ENCODE measurements at places on chromosomes 1 and 21.

DNA sequence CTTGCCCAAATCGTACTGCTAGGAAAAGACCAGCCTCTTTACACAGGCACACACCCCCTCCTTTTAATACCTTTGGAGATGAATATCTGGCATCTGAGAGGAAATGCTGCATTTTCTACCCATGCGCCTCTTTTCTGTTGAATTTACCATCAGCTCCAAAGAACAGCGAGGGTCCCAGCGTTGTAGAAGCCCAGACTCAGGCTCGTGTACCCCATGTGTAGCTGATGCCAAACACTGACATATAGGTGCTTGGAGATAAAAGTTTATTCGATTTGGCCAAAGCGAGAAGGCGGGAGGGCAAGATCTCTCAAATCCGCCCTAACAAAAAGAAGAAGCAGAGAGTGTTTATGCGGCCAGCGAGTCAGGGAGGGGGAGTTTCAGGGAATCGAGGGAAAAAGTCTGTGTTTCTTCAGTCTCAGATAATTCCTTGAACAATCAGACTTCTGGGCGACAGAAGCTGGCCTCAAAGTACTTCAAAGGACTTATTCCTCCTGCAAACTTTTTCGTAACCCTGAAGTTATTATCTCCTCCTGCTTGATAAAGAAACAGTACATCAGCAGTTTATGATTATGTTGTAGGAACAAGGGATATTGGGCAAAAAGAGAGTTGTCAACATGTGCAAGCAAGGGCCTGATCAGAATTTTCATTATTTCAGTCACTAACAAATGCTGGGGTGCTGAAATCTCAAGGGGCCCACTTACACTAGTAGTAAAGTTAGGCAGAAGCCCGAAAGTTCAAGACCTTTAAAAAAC lies 642 bp upstream of the CREG1 start:
- DNase-seq, result no peak

GRCh38 chr1:36365381-36365780 lies 20.3 kb downstream of the STK40 start:
- peak; percentile 62 for DNase-seq

GRCh38 chr1:247493106-247493505 lies 35.2 kb upstream of the OR2B11 start:
- DNase-seq, result no peak

DNA sequence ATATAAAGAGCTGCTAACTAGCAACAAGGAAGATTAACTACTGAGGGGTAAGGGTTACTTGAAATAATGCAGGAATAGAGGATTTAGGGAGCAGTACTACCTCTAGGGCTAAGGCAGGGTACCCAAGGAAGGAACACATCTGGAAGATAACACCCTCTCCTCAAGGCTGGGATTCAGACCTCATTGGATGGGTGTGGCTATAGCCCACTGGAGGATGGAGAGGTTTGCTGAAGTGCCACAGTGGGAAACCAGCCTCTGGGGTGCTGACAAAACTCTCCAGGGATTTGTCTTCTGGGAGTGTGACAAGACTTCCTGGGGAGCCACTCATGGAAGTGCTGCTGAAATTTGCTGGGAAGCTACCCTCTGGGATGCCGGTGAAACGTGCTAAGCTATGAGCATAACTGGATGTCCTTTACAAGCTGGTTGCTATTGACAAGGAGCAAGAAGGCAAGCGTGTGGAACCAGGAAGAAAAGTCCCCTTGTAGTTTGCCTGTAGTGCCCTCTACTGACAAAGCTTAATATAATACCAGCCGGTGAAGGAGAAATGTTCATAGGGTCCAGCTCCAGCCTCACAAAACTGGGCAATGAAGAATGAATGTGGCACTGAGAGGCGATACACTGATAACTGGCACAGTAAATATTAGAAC lies 122.8 kb upstream of the USP24 start:
- DNase-seq, result peak; percentile 50

- DNase-seq, result no peak
Observed at GRCh38 chr1:7553042-7553690, 217.9 kb upstream of the VAMP3 start.

All from muscle of leg (tissue), 16 donors.